Activated T-cell treated with anti-CD3 and anti-CD28 coated beads for 1 hour (primary cell): ENCODE measurements at places on chromosomes 7 and 10.

DNA sequence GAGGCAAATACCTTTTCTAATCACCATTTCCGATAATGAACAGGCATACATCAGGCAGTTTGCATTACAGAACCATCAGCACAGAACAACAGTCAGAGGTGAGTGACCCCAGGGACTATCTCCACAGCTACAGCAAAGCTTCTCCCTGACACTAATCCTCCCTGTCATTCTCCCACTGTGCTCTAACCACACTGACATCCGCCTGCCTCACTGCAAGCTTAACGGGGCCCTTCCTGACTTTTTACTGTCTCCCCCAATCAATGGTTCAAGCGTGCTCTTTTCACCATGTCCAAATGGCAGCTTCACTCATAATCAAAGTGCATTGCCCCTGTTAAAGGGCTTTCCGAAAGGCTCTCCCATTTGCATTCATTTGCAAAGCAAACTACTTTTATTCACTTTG is 196.3 kb downstream of the DNAJC1 start:
- DNase-seq: no peak

GRCh38 chr7:134174795-134175261 is 47.7 kb downstream of the LRGUK start:
- no peak for DNase-seq

- DNase-seq: no peak
Observed at GRCh38 chr7:19062216-19062615, 55.2 kb downstream of the TWIST1 start.

DNA sequence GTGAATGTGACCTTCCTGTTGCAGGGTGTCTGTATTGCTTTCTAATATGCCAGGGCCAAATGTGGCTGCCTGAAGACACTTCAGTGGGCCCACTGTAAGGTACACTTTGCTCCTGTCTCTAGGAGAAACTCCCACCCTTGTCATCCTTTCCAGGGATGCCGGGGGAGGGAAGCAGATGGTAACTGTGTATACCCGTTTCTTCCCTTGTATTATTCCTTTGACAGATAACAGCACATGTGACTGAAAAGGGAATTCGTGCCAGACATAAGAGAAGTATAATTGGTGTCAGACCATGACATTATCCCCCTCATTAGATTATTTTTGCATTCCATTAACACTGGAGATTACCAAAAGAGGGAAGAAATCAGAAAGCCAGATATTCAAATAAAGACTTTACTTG is 317.7 kb downstream of the CAMK1D start:
- DNase-seq: no peak

GRCh38 chr10:11610826-11611247 is 613 bp downstream of the USP6NL start:
- DNase-seq: no peak

GRCh38 chr10:60334991-60335390 is 54.7 kb downstream of the ANK3 start:
- no peak for DNase-seq

- peak; percentile 2 for DNase-seq
Observed at GRCh38 chr7:43834463-43835251, 34.7 kb downstream of the MRPS24 start.

DNA sequence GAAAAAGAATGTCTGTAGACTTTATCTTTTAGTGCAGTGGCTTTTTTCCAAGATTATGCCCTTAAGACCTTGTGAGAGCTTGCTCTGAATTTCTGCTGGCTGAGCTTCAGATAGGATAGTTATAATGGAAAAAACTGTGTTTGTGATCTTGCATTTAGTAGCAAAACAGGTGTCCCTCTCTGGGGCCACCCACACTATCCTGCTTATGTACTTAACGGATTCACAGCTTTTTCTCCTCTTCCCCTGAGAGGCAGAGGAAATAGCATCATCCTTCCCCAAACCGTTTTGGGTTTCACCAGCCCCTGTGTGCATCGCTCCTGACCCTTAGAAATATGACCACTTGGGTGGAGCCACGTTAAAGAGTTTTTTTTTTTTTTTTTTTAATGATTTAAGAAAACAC is 101.2 kb downstream of the RAB18 start:
- DNase-seq: no peak

- no peak for DNase-seq
Observed at GRCh38 chr7:68014031-68014736, 1017.6 kb downstream of the TYW1 start.

DNA sequence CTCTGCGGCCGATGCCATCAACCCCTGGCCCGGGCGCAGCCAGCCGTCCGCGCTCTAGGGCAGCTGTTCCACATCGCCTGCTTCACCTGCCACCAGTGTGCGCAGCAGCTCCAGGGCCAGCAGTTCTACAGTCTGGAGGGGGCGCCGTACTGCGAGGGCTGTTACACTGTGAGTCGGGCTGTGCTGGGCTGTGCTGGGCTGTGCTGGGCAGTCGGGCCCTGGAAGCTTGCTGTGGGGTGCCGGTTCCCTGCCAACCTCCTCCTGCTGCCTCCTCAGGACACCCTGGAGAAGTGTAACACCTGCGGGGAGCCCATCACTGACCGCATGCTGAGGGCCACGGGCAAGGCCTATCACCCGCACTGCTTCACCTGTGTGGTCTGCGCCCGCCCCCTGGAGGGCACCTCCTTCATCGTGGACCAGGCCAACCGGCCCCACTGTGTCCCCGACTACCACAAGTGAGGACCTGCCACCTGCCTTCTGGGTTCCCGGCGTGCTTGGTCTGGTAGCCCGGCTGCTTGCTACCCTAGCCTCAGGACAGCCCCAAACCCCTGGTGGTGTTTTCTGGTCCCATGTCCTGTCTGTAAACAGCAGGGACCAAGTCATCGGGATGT is 7.5 kb downstream of the ZYX start:
- no peak for DNase-seq

- DNase-seq: no peak
Observed at GRCh38 chr10:126175641-126176262, 212.5 kb downstream of the ADAM12 start.

DNA sequence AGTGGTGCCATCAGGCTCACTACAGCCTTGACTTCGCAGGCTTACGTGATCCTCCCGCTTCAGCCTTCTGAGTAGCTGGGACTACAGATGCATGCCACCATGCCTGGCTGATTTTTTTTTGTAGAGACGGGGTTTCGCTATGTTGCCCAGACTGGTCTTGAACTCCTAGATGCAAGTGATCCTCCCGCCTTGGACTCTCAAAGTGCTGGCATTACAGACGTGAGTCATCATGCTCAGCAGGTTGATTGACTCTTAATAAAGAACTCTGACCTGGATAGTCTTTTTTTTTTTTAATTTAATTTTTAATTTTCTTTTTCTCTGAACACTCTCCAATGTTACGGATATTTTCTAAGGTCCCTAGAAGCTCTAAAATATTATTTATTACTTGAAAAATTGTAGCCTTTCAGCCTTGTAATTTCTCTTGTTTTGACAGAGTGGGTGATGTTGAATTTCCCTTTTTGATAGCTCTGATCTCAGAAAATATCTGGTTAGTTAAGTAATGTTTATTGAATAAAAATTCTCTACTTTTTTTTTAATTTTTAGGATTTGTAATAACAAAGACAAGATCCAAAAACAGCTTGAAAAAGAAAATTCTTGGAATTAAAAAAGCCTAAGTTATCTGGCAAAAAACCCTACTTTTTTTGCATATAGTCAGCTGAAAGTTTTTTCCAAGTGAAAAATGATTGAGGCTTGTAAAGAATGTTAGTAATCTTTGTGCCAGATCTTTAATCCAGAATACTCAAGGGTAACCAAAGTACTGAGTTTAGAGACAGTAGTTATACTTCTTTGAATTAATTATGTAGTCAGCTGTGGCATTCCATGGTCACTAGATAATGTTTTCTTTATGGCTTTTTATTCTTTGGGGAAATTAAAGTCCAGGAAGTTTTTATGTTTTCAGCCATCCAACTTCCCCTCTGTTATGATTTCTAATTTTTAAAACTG is 26.7 kb downstream of the TBC1D12 start:
- DNase-seq: no peak

DNA sequence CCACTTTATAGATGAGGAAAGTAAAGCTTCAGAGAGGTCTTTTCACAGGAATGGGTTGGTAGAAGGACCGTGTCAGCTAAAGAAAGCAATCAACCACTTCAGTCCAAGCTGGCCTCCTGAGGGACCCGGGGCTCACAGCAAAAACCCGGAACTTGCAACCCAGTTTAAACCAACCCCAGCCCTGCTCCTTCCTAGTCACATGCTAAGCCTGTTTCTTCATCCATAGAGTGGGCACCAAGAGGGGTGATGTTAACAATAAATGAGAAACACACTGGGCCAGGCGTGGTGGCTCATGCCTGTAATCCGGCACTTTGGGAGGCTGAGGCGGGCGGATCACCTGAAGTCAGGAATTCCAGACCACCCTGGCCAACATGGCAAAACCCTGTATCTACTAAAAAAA is 12.1 kb upstream of the NPFFR1 start:
- no peak for DNase-seq

GRCh38 chr10:70828923-70829322 is 13.2 kb downstream of the SGPL1 start:
- no peak for DNase-seq

DNA sequence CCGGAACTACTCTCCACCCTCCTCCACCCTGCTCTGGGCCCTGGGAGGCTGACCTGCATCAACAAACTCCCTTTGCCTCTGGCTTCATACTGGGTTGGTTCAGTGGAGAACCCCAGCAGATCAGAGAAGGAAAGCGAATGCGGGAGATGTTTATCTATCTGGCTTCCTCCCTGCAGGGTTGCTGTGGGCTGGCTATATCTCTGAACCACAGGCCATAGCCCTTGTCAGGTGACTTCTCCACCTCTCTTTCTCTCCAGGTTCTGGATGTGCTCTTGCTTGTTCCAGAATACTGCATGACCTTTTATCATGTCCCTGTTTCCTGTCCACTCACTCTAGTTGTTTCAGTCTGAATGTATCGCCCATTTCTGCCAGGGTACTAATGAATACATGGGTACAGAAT is 51.7 kb upstream of the IFRD1 start:
- DNase-seq: no peak

DNA sequence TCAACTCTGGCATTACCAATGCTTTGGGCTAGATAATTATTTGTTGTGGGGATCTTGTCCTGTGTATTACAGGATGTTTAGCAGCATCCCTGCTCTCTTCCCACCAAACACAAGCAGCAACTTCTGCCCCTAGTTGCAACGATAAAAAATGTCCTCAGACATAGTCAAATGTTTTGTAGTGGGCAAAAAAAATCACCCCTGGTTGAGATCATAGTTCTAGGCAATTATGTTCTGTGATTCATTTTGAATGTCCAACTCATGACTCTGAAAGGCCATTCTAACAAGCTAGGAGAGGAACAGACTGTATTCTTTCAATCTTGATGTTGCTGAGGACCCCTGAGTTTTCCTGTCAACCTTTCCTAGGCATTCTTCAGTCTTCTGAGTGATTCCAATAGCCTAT is 79.5 kb downstream of the RTKN2 start:
- no peak for DNase-seq

GRCh38 chr10:123687758-123688157 is 21.6 kb downstream of the GPR26 start:
- no peak for DNase-seq

- no peak for DNase-seq
Observed at GRCh38 chr7:42549866-42550485, 313.0 kb upstream of the GLI3 start.

DNA sequence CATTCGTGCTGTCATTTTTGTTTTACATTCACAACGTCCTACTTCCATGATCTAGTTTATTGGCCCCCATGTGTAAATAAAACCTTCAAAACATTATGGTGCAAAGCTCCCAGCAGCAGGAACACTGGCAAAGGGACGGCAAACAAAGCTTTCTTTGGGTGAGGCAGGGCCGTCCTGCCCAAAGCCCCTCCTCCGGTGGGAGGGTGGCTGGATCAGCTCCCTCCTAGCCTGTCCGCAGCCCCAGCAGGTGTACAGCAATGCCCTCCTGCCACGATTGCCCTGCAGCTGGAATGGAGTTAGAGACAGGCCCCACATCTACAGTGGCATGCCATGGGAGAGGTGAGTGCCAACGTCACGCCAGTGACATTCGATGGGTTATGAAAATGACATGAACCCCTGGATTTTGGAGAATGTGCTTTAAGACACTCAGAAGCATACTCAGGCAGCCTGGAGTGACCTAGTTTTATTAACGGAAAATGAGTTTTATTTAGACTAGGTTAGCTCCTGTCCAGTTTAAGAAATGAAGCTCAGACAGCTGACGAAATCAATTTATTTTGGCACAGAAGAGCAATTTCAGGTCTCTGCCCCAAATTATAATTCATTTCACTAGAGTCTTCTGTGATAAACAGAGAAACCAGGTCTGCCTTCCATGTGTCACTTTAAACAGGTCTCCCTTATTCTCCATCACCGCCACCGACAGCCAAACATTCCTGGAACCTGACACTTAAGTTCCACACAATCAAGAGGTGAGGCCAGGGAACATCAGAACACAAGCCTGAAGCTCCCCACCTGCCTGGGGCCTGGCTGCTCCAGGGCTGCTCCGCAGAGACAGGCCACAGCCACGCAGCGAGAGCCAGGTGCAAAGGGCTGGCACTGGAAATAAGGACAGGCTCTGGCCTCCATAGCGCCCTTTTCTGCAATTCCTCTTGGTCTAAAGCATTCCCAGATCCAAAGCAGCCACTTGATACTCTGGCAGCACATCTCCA is 50.1 kb downstream of the VOPP1 start:
- DNase-seq: no peak

DNA sequence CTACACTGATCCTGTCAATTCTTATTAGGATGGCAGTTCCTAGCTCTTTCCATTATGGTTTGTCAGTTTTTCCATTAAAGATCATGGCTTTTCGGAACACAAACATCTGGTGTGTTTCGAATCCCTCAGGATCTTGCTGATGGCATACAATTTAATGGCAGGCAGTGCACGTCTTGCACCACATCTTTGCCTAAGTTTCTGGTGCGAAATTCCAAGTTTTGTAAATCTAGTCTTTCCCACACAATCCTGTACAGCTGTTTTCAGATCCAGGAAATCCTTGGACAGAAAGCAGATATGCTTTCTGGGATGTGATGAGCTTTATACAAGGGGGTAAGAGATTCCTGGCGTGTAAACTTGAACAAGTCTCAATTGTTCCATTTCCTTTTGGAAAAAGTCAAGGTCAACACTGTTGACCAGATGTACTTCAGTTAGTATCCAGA is 224.3 kb upstream of the PHYHIPL start:
- no peak for DNase-seq

- no peak for DNase-seq
Observed at GRCh38 chr10:58436071-58436470, 50.9 kb downstream of the TFAM start.
